ENCODE measurements at places on chromosomes 4 and X.

GRCh38 chrX:21958916-21959315, 18.4 kb downstream of the SMS start:
- no peak for DNase-seq

DNA sequence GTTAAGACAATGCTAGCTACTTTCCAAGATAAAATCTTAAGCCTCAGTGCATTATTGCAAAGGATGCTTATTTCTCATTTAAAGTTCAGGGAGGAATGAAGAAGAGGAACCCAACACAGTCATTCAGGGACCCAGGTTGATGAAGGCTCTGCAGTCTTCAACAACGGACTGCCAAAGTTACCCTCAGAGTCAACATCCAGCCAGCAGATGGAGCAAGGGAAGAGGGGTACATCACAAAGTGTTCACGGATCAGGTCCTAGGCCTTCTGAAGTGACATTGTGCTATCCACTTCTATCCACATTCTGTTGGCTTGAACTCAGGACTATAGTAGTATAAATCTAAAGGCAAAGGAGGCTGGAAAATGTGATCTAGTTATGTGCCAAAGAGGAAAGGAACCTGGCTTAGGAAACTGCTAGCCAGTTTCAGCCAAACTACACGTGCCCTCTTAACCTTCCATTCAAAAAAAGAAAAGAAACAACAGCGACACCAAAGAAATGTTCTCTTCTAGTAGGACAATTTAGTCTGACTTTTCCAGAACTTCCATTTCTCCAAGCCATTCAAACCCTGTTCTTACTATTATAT, 28.8 kb downstream of the NKX6-1 start:
- DNase-seq: no peak

DNA sequence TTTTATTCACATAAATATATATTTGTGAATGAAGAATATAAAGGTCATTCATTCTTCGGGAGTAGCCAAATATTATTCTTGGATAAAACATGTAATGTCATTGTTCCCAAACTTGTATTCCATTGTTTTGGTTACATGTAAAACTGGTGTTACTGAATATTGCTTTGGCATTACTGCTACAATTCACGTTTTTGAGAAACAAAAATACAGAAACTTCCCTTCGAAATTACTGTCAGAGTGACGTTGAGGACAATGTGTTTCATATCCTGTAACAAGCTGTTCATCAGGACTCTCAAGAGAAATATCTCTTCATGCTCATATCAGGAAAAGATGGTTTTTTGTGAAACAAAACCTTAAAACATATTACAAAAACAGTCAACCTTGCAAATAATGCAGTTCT, 258.9 kb upstream of the DDX53 start:
- no peak for DNase-seq

DNA sequence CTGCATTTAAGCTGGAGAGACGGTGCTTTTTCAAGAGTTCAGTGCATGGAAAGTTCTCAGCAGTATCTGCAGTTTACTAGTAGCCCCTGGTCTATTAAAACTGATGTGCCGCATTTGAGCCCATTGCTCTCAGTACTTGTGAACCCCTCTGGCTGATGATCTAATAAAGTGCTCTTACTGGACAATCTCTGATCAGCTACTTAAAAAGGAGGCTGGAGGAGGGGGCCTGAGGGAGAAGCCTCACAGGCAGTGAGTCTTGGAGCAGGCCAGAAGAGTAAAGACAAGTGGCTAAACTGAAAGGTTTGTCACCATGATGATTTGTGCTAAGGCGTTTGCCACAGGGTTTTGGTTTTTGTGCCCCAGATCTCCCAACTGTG, 138.5 kb downstream of the ARX start:
- DNase-seq: no peak

DNA sequence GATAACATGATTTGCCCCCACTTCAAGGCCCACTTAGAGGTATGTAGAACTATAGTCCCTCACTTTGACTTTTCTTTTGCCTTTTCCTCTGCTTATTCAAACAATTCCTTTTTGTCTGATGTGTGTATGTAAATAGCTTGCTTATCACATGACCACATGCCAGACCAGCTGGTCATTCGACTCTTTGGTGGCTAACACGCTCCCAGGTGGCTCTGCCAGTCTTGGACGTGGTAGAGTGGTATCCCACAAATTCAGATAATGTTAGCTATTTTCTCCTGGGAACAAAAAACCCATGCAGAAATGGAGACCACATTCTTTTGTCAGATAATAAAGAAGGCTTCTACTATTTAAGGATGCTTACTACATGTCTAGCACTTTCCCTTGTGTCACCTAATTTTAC, 47.9 kb downstream of the ARHGAP24 start:
- DNase-seq: no peak

DNA sequence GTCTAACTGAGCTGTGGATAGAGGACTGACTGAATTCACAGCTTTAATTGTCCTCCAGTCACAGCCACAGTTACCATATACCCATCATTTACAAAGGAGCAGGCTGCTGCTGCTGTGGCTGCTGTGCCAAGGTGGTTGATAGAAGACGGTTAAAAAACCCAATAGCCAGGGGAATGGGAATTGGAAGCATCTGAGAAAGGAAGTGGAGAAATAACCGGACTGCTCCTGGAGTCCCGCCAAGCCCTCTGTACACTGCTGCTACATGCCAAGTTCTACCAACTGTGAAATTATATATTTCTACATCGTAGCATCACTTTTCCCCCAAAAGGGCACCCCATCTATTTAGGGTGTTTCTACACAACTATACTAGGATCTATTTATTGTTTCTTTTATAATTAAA, 279.7 kb upstream of the ARX start:
- no peak for DNase-seq

DNA sequence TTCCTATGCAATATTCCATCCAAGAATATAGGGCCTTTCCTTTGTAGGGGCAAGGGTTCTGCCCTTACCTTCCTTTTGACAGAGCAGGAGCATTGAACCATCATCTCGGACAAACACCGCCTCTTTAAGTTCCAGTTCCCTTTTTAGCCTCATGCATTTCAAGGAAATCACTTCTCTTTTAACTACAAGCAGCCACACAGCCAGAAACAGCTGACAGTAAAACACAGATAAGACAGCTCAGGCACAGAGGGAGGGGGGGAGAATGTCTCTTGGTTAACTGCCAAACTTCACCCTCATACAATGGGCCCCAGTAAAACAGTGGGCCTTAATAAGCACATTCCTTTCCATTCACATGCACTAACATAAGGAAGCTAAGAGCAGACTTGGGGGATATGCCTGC, 648.3 kb downstream of the GABRG1 start:
- DNase-seq: no peak

- no peak for DNase-seq
These were observed 127.3 kb downstream of the MAD2L1 start for GRCh38 chr4:119939071-119939995.

- no peak for DNase-seq
These were observed 109.7 kb downstream of the RTL5 start for GRCh38 chrX:72021975-72022374.

DNA sequence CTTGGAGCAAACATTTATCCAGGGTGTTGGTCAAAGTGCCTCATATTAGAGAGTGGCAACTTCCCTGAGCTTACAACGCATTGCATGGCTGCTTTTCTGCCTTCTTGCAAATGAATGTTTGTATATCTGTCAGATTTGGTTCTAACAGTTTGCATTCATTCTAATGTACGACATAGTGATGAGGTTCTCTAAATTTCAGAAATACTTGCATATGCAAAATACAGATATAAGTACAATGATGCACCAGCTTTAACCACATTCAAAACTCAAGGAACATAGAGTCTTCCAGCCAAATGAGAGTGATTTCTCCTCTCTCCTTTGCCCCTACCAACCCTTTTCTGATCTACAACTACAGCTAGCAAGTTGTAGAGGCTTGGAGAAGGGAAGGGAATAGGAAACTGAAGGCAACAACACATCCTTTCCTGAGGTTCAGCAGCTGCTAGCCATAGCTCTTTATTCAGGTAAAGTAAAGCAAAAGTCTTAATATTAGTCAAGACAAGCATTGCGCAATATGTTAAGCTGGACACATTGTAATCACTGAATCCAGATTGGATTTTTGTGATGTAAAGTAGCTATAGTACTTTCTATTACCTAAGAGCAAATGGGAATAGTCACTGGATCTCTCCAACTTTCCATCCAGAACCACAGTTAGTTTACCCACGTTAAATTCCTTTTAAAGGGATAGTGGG, 6.3 kb downstream of the TKTL2 start:
- no peak for DNase-seq

GRCh38 chr4:36316607-36317006, 35.2 kb downstream of the DTHD1 start:
- no peak for DNase-seq

- no peak for DNase-seq
These were observed 235.8 kb downstream of the RBMX2 start for GRCh38 chrX:130637591-130637990.

DNA sequence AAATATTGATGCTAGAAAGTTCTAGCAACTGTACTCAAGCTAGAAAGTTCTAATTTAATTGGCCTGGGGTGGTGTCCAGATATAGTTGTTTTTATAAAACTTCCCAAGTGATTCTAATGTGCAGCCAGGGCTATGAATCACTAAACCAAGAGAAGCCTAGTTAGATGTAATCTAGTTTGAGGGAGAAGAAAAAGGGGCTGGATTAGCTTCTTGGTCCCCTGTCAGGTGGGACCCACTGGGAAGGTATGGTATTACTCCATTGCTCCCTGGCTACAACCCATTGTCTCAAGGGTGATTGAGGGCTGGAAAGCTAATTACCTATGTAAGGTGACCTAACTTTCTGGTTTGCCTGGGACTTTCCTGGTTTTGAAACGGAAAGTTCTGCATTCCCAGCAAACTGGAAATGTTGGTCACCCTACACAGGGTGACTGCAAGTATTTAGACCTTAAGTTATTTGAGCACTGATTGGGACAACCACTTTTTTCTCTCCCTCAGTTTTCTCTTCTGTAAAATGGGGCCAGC, 23.9 kb upstream of the MSN start:
- DNase-seq: no peak

DNA sequence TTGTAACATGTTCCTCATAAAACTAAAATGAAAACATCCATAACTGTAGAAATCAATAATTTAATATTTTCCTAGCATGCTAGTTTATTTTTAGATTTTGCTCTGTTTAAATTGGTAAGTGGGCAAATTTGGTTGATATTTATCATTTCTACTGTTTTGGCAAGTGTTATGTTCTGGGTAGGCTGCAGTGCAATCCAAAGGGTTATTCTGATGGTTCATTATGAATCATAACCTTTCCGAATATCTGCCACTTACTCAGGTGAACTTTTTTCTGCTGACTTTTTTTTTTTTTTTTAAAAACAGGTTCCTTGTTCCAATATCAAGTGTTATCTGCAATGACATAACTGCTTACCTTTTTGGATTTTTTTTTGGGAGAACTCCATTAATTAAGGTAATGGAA, 52.0 kb downstream of the CDS1 start:
- no peak for DNase-seq

DNA sequence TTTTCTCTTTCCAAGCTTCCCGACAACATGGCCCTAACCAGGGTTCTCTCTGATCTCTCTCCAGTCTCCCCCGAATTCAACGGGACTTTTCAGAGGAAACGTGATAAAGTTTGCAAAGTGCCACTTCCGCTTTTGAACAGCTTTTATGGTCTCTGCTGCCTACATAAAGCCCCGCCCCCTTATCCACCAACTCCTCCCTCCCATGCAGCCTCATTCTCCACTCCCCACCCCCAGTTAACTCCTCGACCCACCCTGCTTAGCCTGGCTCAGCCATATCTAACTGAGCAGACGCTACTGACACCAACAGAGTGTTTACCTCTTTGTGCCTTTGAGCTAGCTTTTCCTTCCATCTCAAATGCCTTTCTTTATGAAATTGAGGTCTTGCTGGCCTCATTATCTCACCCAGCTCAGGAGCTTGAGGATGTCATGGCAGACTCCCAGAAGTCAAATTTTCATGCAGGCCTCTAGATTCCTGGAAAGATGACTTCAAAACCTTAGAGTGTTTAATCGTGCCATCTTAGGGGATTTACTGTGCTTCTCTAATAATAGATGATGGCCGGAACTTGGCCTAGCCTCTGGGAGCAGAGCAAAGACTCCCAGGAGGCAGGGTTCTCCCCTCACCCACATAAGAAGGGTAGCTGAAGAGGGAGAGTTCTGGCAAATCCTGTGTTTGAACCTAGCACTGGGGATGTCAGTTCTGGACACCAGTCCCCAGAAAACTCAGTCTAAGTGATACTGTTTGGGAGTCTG, 606.0 kb downstream of the BCOR start:
- DNase-seq: no peak

- DNase-seq: no peak
These were observed 68.8 kb downstream of the ARFIP1 start for GRCh38 chr4:152848508-152848907.

DNA sequence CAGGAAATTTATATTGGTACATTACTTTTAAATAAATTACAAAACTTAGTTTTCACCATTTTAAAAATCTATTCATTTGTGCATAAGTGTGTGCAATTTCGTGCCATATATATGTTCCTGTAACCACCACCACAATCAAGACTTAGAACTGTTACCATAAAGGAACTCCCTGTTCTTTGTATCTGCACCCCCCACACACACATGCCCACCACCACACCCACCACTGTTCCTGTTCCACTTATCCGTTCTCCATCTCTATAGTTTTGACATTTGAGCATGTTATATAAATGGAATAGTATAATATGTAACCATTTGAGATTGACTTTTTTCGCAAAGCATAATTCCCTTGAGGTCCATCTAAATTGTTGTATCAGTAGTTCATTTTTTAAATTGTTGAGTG, 73.7 kb downstream of the TAF1 start:
- DNase-seq: no peak

DNA sequence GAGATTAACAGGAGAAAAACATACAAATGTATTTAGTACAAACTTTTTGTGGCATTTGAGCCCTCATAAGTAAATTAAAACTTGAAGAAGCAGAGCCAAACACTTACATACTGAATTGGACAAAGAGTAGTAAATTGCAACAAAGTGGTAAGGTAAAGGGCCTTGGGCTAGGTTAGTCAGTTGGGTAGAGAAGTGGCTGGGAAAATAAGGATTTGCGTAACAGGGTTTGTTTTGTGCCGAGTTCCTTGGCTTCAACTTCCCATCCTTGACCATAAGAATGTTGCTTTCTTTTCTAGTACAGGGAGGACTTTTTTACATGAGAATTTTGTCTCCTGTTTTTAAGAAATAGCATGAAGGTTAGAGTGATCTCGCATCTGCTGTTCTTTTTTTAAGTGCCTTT, 33.3 kb upstream of the DSPP start:
- no peak for DNase-seq

DNA sequence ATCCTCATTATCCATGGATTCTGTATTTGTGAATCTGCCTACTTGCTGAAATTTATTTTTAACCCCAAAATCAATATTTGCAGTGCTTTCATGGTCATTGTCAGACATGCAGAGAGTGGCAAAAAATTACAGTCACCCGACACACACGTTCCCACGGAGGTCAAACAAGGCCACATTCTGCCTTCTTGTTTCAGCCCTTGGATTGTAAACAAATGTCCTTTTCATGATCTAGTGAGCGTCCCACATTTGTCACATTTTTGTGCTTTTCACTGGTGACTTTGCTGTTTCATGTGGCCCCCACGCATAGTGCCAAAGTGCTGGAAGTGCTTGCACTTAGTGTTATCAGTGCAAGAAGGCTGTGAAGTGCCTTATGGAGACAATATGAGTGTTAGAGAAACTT, 45.0 kb downstream of the SOD3 start:
- no peak for DNase-seq

Data from eye (tissue), 1 donor.